ENCODE measurements at places on chromosomes 12 and 14. TPM values are rescaled to one million over a fixed set of nuclear protein-coding genes. Genes with fewer than 3 reads are reported as not detected.
A peak's percentile ranks its signal among the peaks of the same experiment; 100 is the strongest.

GRCh38 chr14:103736546-103737431 lies 21.2 kb downstream of the ZFYVE21 start:
- no peak for DNase-seq

GRCh38 chr12:124831590-124831989 lies 32.1 kb downstream of the SCARB1 start:
- DNase-seq: no peak

DNA sequence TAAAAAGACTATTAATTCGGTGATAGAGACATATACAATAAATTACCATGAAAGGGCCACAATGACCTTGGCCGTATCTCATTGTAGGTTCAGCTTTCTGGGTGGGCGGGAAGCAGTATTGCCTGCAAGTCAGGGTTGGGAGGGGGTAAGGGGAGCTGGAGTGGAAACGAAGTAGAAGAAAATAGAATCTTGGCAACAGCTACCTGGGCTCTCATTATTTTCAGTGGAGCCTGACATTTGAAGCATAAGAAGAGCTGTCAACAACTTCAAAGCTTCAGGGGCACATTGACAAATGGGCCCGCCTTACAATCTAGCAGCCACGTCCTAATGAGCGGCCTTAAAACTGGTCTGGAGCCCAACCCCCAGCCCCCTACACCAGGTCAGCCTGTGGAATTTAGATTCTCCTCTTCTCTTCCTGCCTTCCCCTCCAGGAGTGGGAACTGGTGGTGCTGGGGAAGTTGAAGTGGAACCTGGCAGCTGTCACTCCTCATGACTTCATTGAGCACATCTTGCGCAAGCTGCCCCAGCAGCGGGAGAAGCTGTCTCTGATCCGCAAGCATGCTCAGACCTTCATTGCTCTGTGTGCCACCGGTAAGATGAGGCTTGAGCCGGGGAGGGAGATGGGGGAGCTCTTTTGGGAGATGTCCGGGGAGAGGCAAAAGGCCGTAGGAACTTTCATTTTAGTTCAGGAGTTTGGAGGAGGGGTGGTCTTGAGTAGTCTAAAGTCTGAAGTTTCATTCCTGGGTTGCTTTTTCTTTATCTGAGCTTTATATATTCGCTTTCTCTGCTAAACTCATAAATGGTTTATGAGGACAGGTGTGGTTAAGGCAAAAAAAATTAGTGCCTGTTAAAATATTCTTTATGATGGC lies 5.0 kb downstream of the CCND2 start:
- DNase-seq: no peak

GRCh38 chr14:91324606-91325575 lies 80.4 kb upstream of the GPR68 start:
- no peak for DNase-seq

DNA sequence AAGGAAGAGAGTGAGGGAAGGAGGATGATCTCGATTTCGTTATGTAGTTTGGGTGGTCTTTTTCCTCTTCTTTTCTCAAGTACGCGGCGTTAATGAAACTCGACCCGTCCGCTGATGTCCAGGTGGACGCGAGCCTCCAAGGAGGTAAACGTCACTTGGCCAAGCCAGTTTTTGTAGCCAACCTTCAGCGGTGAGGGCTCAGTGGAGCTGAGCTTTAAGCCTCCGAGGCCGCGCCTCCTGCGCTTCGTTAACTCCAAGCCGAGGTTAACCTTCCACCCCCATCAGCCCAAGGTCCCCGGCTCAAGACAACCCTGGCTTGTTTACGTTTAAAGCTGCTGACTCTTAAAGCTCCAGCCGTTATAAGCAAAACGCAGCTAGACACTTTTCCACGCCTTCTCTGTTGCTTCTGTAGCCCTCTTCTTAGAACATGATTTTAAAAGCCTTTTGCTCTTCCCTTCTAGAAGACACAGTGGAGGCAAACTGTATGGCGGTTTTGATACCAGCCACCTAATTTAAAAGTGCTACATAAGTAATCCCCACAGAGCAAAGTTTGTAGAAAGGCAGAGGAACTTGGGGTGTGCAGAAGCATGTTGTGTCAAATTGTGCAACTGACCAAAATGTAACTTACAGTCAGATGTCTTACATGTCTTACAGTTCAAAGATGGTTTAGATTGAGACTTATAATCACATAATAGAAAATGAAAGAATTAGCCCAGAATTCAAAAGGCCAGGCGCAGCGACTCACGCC lies 923 bp upstream of the ITPR2 start:
- peak; percentile 69 for DNase-seq

DNA sequence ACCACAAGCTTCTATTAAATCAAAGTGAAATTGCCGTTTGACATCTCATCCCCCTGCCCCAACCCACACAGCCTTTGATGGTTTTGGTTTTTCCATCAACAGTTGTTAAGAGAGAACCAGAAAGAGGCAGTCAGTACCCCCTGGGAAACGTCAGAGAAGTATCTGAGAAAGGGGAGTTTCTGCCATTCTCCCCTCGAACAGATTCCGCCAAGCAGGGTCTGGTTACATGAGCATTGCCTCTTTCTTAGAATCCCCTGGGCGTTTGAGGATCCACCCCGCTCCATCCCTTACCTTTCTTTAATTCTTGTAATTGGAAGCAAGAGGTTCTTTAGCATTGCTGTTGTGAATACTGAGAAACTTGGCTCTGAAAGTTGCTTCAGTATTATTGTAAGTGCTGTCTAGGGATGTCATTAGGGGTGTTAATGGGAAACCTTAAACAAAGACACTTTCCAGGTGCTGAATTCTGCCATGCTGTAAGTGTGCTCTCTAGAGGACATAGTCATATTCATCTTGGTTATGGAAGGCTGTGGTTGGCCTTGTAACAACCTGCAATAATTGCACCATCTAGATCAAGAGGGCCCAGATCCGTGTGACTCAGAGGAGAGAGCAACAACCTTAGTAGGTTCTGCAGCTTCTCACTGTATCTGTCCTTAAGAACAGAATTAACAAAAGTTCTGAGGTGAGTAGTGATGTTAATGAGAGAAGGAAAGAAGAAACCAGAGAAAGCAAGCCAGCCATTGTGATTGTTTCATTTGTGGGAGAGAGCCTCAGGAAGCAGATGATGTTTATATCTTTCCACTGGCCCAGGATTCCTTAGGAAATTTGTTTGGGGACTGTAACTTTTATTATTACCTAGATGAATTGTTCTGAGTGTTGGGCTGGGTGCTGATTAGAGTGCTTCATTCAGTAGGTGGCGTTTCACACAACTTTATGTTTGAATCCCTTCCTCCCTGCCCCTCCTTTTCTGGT lies 9.0 kb downstream of the TMBIM6 start:
- DNase-seq: no peak

DNA sequence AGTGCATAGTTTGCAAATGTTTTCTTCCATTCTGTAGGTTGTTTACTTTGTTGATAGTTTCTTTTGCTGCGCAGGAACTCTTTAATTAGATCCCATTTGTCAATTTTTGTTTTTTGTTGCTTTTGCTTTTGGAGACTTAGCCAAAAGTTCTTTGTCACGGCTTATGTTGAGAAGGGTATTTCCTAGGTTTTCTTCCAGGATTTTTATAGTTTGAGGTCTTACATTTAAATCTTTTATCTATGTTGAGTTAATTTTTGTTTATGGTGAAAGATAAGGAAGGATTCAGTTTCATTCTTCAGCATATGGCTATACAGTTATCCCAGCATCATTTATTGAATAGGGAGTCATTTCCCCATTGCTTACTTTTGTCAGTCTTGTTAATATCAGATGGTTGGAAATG lies 51.9 kb downstream of the SYNE2 start:
- DNase-seq: no peak

GRCh38 chr12:67534681-67535080 lies 113.9 kb upstream of the DYRK2 start:
- DNase-seq: no peak

- peak; percentile 22 for DNase-seq
Measured at GRCh38 chr14:97219431-97220017, 422.3 kb downstream of the VRK1 start.

GRCh38 chr12:99059824-99060511 lies 414.9 kb downstream of the APAF1 start:
- DNase-seq: no peak

DNA sequence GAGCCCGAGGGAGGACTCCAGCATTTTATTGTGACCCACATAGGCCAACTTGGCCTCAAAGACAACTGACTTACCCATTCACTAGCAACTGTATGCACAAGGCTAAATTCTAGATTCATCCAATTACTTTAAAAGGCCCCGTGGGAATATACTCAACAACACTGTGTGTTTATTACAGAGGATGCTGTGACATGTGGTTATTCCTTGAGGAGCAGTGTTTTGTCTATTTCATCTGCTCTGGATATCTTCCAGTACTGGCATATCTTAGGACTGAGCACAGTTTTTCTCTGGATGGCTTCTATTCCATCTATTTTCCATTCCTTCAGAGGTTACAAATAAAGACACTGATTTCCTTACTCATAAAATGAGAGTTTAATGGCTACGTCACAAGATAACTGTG lies 87.2 kb upstream of the KRAS start:
- no peak for DNase-seq

DNA sequence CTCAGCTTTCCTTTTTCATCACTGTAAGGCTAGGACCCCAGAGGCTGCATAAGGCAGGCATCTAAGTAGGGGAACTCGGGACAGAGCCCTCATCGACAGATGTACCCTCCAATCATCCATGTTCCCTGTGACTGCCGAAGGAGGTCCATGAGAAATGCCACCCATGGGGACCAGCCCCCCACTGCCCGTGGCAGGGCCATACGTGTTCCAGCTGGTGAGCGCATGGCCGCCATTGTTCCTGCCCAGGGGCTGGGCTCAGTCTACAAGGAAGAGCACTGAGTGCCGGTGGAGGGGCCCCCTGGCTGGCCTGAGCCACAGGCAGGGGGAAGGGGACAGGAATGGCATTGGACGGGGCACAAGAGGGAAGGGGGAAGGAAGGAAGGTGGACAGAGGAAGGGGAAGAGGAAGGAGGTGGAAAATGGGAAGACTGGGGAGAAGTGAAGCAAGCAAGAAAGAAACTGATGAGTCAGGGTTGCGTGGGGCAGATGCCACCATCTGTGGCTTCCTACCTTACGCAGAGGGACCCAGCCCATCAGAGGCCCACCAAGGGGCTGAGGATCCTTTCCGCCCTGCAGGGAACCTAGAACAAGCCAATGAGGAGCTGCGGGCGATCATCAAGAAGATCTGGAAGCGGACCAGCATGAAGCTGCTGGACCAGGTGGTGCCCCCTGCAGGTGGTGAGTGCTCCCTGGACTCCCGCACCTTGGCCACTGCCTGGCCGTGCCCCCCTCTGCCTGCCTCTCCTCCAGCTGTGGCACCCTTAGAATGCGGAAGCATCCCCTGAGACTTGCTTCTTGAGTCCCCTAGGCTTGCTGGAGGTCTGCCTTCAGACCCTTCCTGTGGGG lies 120.6 kb upstream of the FKBP4 start:
- DNase-seq: peak; percentile 61

GRCh38 chr14:45743884-45744283 lies 490.9 kb upstream of the MIS18BP1 start:
- DNase-seq: no peak

DNA sequence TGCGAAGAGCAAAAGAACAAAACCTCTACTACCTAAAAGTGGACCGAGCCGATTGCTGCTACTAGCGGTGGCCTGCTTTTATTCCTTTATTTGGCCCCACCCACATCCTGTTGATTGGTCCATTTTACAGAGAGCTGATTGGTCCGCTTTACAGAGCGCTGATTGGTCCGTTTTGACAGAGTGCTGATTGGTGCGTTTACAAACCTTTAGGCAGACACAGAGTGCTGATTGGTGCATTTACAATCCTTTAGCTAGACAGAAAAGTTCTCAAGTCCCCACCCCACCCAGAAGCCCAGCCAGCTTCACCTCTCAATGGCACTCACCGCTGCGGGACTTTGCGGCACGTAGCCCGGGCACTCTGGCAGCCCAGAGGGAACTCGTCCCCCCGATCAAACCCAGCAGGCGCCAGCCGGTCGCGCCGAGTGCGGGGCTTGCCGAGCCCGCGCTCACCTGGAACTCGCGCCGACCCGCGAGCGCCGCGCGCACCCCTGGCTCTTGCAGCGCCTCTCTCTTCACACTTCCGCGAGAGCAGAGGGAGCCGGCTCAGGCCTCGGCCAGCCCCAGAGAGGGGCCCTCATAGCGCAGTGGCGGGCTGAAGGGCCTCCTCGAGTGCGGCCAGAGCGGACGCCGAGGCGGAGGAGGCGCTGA lies 8.7 kb upstream of the FGD4 start:
- DNase-seq: peak; percentile 60

DNA sequence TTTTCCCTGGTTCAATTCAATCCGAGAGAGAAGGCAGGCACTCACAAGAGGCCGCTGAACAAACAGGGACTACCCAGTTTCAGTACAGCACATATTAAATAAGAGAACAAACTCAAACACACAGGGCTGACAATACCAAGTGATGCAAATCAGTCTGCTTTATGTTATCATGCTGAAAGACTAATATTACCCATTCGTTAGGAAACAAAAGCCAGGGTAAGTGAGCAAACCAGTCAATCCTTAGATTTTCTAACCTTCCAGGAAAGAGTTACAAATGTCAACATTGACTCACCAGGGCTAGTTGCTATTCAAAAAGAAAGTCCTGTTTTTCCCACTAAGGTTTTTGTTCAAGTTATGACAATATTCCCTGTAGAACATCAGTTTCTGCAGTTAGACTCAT lies 246.2 kb downstream of the C12orf42 start:
- DNase-seq: no peak

DNA sequence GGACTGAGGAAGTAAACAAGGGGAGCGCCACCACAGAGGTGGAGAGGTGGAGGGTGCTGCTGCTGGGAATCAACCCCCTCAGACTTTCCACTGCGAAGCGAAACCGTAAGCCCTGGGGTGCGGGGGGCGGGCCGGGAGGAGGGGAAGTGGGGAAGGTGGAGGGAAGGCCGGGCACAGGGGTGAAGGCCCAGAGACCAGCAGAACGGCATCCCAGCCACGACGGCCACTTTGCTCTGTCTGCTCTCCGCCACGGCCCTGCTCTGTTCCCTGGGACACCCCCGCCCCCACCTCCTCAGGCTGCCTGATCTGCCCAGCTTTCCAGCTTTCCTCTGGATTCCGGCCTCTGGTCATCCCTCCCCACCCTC lies at the start of gene LAG3:
LAG3 (plus strand) TSS at position 190 of the 365 bp plus-strand sequence. CDS start 333 bp downstream, outside the sequence.
- DNase-seq: no peak

DNA sequence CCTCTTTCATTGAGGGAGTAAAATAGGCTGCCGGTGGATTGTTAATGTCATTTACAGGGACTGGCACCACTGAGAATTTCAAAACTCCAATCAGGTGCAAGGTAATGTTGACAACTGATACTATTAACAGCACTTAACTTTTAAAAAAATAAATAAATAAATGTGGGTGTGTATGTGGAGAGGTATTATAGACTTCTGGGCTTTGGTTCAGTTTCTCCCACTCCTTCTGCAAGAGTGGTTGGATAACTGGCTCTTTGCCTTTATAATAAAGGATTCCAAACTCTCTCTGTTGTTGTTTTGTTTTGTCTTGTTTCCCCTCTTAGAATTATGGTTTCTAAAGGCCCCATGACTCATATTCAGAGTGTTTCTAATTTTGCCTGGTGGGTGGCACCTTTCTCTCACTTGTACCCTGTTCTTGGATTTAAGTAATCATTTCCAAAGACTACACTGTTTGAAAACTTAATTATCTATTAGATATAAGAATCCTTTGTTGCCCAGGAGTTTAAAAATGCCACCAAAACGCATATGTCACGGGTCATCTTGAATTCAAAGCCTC lies 151.6 kb upstream of the ARID2 start:
- no peak for DNase-seq

The ANO2 gene
- total RNA-seq: 4.0 TPM

The DNAH10 gene
- 0.09 TPM for total RNA-seq

The CKB gene
- 531 TPM for total RNA-seq
